CD4-positive, alpha-beta T cell treated with Interleukin-17A for 4 hours (primary cell): ENCODE measurements at places on chromosomes 1 and 21.

DNA sequence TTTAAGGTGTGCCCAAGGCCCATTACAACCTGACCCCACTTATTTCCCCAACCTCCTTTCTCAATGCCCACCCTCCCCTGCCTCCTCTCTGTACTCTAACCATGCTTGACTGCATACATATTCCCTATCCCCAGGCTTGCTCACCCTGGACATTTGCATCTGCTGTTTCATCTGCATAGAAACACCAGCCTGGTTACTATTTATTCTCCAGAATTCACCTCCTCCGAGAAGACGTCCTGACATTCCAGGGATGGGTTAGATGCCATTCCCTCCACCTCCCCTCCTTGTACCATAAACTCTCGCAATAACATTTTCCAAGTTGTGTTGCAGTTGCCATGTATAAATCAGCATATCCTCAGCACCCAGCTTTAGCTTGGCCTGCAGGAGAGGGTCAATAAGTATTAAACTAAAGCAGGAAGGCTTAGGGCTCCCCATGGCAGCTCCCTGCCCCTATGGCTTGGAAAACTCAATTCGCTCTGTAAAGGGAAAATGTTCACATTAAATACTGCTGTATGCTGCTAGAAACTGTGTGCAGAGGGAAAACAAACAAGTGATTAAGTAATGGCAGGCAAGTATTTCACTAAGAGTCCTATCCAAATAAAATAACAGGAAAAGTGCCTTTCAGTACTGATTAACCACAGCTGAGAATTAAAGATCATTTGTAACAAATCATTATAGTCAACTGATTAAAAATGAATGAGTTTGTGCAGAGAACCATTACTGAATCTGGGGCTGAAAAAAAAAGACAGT is 202.3 kb downstream of the TNR start:
- DNase-seq, result no peak

DNA sequence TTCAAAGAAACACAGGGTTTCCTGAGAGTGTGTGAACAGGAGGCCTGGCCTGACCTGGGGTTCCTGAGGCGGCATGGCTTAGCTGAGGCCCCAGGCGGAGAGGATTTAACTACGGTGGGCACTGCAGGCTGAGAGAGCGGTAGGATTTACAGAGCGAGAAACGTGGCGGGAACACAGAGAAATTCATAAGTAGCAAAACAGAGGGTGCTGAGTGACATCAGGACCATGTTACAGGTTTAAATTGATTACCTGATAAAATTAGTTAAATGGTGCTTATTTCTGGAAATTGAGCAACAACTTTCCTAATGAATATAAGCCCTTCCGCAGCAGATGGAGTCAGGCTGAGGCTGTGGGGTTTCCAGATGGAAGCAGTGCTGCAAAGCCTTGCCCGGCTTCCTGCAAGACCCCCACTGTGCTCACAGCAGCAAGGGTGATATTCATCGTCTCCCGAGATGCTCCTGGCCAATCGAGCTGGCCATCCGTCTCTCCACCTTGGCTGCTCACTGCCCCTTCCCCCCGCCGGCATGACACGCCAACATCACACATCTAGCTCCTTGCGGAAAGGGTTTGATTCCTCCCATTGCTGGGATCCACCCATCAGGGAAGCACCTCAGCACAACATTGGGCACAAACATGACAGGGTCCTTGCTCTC is 69.4 kb upstream of the MORC3 start:
- DNase-seq, result peak; percentile 9

DNA sequence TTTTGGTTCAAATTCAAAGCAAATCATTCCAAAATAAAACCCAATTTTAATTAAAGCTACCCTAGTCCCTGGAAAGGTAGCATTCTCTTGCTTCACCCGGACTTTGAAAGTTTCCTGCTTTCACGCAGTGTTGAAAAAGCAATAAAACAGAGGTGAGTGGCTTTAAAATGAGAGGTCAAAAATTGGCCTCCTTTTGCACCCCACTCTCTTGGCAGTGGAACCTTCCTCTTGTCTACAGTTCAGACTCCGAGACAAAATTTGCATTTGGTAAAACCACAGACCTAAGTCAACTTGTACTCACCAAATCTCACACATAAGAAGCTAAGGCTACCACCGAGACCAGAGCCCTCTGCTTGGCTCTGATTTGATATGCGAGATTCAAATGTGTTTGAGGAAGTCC is 252.7 kb downstream of the TTLL7 start:
- no peak for DNase-seq

GRCh38 chr1:186183970-186184628 is 191.0 kb downstream of the TPR start:
- no peak for DNase-seq

GRCh38 chr21:33698087-33698860 is 56.0 kb downstream of the ITSN1 start:
- DNase-seq, result no peak

DNA sequence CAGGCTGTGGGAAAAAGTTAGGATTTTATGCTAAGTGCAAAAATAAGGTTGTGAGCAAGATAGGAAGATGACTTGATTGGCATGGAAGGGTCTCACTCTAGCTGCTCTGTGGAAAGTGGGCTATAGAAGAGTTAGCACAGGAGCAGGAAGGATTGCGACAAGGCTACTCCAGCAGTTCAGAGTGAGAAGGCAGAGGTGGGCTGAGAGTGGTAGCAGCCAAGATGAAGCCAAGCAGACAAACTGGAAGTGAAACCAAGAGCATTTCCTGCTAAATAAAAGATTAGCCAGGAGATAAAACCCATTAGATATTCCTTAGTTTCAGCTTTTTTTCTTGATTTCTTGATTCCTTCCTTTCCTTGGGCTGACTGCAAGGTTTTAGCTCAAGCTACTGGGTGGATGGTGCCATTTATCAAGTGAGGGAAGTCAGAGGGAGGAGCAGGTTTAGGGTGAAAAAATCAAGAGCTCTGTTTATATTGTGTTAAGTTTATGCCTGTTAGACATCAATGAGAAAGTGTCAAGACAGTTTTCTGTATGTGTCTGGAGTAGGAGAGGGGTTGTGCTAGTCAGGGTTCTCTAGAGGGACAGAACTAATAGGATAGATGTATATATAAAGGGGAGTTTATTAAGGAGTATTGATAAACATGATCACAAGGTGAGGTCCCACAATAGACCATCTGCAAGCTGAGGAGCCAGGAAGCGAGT is 33.1 kb upstream of the ZNF644 start:
- DNase-seq, result no peak

GRCh38 chr1:91901231-91901630 is 15.3 kb upstream of the TGFBR3 start:
- DNase-seq, result no peak

DNA sequence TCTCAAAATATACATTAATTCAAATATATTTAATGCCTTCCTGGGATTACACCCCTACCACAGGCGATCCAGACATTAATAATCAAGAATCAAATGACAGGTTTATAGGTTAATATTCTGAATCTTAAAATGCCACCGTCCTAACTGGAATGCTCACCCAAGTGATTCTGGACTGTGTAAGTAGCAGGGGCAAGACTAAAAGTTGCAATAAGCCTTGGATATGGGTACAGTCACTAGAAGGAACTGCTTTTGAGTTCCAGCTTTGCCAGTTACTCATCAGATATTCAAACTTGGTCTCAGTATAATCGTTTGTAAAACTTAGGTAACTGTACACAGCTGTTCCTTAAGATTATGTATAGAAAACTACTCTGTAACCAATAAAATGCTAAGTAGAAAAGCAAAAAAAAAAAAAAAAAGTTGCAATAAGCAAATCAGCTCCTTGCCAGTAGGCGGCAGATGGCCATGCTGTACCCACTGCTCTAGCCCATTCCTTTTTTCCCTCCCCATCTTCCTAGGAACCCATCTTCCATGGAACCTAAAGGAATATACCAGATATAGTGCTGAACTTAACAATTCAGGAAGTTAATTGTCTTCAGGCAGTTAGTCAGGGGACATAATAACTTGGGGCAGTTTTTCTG is 10.5 kb downstream of the RO60 start:
- no peak for DNase-seq

DNA sequence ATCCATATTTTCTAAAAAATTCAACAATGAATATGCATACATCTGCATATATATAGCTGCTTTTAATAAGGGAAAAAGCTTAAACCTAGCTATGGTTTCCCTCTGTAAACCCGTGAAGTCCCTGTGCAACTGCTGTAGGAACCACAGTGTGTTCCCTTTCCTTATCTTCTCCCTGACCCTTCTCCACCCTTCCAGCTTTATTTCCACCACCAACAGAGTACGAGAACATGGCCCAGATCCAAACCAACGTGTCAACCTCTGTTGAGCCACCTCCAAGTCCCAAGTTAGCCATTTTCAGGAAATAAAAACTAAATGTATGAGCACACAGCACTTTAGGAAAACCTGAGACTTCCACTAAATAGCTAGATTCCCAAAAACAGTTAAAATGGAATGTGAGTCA is 20.3 kb downstream of the SUSD4 start:
- DNase-seq, result no peak

DNA sequence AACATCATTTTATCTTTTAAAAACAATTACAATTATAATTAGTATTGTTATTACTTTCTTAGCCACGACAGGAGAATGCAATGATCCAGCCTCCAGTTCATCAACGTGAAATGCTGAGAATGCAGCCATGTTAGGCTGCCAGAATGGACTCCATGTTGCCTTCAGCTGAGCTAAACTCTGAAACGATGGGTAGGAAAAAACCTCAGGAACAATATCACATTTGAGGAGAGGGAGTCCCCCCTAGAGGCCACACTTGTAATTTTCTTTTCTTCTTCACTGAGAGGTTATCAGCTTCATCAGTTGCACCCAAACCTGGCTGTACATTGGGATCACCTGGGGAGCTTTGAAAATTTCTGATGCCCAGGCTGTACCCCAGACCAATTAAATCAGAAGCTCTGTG is 34.6 kb upstream of the DNAH14 start:
- DNase-seq, result no peak

GRCh38 chr1:105427543-105427942 is 1628.9 kb upstream of the PRMT6 start:
- no peak for DNase-seq

DNA sequence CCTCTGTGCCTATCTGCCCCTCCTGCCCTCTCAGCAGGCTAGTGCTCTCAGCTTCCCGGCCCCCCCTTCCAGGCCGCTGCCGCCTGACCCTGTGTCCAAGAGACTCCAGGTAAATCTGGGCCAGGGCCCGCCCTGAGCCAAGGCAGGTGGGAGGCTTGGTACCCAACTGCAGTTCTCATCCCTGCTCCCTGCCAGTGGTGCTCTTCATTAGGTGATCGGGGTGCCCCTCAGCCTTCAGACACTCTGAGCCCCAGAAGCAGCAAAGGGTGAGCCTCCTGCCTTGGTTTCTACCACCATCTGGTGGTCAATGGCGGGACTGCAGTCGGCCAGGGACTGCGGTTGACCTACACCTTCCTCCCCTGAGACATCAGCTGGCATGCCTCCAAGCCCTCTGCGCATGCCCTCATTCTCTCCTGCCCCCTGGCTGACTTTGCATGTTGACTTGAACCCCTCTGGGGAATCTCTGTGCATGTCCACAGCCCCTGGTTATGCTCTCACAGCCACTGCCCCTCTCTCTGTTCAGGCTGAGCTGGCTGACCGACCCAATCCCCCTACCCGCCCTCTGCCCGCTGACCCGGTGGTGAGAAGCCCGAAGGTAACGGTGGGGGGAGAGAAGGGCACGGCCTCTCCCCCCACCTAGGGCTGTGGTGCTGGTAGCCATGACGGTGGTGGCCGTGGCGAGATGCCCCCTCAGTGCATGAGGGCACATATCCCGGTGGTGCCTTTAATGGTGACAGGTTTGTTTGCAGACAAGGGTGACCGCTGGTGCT is 2.0 kb upstream of the EFNA4 start:
- peak; percentile 97 for DNase-seq

DNA sequence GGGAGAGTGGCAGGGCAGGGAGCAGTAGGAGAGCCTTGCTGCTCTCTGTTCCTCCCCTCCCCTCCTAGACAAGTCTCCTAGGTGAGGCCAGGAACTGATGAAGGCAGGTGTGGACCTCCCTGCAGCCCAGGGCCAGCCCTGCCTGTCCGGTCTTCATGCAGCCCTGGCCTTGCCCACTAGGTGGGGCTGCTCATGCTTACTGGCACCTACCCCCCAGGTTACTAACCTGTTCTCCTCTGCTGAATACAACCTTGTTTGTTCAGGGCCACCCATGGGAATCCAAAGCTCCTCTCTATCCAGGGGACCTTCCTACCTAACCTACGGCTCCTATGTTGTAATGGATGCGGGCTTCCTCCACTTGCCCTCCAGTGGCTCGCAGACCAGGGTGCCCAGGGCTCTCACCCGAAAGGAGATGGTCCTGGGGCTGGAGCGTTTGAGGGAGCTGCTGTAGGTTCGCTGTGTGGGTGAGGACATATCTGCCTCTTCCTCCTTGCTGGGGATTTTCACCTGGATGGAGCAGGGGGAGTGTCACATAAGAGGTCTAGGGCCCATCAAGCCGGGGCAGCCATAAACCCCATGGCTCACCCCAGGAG is 7.9 kb upstream of the TNNT2 start:
- DNase-seq, result peak; percentile 30
